CD4-positive, alpha-beta T cell treated with Interleukin-2 at 100 ng/mL for 4 hours (primary cell): ENCODE measurements at places on chromosomes 7 and 10.

DNA sequence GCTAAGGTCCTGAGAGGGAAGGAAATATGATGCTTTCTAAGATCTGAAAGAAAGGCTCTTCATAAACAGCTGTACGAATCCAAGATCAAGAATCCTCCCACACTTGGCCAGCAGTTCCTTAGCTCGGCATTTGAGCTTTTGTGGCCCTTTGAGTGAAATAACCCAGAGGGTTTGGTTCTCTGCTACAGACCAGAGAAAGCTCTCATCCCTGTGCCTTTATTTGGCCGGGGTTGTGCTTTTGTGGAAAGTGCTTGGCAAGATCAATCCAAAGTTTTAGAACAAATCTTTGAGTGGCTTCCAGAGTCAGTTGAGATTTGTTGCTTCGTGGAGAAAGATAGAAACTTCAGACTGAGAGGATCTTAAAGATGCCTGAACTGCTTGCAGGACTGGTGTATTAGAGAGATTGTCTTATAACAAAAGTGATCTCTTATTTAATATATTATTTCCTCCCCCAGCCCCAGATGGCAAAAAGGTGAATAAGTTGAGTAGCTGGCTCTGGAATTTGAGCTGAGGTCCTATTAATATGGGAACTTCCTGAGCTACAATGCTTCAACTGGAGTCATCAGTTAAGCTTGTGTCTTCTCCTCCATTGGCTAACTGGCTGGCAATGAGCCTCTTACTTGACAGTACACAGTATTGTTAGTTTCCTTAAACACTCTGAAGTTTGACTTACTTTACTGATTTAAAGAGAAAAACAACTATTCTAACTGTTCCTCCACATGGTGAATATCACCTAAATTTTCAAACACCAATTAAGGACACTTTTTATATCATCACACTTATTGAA lies 687.3 kb downstream of the MAGI2 start:
- DNase-seq: no peak

- DNase-seq: no peak
These were observed 45.4 kb downstream of the ASB13 start for GRCh38 chr10:5620966-5621365.

DNA sequence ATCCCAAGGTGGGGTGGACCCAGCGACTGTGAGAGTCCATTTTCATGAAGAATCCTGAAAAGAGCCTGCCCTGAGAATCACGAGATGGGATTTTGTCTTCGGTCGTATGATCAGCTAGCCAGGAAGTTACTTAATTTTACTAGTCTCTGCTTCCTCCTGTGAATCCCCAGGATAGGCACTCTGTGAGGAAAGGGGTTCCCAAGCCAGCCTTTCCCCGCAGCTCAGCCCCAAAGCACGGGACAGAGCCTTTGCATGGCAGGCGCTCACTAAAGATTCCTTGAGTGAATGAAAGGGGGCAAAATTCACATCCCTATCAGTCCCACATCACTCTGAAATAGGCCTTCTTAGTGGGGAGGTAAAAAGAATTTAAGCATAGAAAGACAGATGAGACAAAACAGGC lies 219.6 kb downstream of the ADARB2 start:
- no peak for DNase-seq

DNA sequence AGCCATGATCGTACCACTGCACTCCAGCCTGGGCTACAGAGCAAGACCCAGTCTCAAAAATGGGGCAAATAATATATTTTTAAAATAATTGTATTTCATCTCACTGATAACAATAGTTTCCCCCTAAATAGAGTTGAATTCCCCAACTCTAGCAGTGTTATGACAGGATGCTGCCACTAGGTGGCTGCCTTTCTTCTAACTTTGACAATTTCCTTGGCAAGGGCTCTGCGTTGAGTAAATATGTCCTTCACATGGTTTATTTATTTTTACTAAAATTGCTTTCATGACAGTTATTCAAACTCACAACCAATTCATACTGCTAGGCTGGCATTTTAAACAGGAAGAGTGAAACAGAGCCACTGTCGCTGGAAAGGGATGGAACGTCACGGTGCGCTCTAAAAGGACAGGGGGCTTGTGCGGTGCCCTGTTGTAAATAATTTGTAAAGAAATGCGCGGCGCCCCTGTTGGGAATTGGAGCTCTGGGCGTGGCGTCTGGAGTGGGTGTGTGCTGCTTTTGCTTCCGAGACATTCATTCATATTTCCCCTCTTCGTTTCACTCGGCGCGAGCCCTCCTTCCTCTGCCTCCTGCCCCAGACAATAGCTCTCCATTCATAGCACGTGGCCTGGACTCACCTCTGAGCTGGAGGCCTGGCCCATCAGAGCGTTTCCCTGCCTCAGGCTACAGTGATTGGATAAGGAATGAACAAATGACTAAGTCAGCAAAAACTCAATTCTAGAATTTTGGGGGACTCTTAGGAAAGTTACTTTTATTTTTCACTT lies 20.5 kb upstream of the PITRM1 start:
- DNase-seq: peak; percentile 70

GRCh38 chr10:86824151-86824550 lies 67.7 kb downstream of the BMPR1A start:
- DNase-seq: no peak

DNA sequence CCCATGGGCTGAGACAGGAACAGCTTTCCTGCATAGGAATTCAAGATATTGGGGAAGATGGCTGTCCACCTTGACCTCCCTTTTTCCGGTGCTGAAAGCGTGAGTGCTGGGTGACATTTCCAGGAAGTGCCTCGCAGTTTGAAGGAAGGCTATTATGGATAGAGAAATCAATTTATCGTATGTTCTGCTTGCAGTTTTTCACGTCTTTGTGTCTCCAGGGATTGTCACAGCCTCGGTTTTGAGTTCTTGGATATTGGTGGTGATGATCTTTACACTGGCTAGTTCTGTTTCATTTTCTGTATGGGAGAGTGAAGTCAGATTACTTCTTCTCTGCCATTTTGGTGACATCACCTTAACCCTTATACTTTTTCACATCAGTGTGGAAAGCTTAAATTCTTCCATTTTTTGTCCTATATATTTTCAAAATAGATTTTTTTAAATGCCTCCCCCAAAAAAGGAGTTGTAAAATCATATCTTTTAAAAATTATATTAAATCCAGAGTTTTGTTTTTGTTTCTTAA lies 102.5 kb upstream of the APBB1IP start:
- no peak for DNase-seq

- no peak for DNase-seq
These were observed 57.4 kb upstream of the BAIAP2L1 start for GRCh38 chr7:98458090-98458875.

DNA sequence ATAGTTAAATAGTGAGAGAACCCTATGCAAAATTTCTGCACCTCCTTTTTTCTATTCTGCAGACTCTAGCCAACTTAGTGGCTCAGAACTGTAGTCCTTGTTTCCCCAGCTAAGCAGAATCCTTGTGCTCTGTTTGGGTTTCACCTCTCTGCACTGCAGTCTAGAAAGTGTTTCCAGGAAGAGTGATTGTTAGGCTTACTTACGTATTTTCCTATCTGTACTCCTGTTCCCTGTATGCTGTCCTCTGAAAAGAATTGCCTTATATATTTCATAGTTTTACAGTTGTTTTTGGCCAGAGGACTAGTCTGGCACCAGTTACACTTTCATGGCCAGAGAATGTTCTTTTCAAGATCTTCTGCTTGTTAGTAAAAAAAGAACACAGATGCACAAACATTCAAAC lies 154.6 kb upstream of the POT1 start:
- DNase-seq: no peak

- no peak for DNase-seq
These were observed 95.5 kb downstream of the CCDC71L start for GRCh38 chr7:106565428-106565827.

GRCh38 chr7:115932880-115933279 lies 97.7 kb downstream of the TFEC start:
- no peak for DNase-seq

GRCh38 chr7:12504149-12504548 lies 66.4 kb upstream of the SCIN start:
- no peak for DNase-seq

GRCh38 chr10:26197248-26197647 lies 19.3 kb upstream of the GAD2 start:
- no peak for DNase-seq

DNA sequence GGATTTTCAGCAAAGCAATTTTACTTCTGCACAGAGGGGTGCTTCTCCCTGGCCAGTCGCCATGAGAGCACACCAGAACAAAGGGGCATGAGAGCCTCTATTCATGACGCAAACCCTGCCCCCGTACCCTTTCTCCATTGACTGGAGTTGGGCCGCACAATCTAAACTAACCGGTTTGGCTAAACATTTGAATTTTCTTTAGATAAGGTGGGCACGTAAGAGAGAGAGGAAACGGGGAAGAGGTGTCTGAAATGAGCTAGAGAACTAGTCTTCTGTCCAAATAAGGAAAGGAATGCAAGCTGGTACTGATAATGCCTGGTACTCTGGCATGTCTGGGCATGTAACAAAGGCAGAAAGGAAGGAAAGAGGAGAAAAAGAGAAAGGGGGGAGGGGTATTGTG lies 13.2 kb upstream of the SCIN start:
- DNase-seq: no peak

DNA sequence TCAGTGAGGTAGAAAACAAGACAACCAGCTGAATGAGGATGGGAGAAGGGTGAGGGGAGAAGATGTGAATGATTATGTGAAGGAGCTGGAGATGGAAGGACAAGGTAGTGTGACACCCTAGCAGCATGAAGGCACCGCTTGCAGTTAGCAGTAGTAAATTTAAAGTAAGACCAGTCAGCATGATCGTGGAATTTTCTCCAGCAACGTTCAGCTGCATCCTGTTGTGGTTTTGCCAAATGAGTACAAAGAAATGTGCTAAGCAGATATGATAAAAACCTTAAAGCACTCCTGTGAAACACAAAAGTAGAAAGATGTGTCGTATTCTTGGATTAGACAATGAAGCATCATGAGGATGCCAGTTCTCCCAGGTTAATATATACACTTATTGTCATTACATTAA lies 34.1 kb upstream of the IFRD1 start:
- no peak for DNase-seq
